NCI-H1092 (cell line): ENCODE measurements at places on chromosomes 5 and 9.

GRCh38 chr9:37859043-37859442, 44.9 kb downstream of the SLC25A51 start:
- no peak for DNase-seq

GRCh38 chr9:129235931-129236331, 57.9 kb upstream of the IER5L start:
- no peak for DNase-seq

DNA sequence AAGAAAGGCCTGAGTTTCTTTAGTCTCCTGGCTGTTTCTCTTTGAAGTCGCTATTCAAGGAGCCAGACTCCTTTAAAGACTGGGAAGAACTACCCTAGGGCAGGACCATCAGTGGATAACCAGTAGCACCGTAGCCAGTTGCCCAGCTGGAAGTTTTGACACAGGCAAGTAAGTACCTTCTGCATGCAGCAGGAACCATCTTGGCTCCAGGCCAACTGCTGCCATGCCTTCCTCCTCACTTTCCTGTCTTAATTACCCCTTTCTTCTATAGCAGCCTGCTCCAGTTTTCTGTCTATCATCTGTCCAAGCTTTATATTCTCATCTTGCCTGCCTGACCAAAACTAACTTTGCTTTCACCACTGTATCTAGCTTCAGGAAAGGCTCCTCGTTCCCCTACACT, 149.7 kb upstream of the SV2C start:
- DNase-seq, result no peak

DNA sequence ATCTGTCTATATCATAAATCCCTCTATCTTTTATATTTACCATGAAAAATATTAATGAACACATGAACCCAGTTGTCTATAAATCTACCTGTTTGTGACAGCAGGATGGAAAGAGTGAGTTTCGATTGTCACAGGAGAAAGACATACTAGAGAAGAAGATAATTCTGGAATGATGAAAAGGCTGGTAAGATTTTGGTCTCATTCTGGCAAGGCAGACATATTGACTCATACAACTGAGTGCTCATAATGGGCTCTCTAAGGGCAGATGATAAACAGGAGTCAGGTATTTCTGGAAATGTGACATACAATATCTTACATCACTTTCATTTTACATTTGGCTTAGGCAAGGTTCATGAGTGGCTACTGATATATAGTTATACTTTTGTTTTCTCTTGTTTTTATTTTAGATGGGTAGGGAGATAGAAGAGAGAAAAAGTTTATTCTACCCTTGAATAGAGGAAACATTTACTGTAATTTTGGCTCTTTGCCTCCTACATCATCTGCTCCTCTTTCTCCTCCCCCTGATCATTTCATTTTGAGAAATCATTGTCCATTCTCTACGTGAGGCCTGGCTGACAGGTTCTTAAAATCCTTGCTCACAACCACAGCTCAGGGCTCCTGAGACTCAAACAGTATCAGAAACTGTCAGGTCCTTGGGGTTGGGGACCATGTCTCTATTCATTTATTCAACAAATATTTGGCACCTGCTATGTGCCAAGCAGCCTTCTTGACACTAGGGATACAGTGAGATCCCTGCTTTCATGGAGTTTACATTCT, 14.4 kb downstream of the ELOVL7 start:
- DNase-seq, result no peak

GRCh38 chr5:65072850-65073249, 304.1 kb downstream of the CWC27 start:
- no peak for DNase-seq

- DNase-seq, result no peak
Measured at GRCh38 chr9:107847978-107848964, 358.7 kb upstream of the KLF4 start.

GRCh38 chr9:126844085-126844484, 16.4 kb upstream of the ZBTB34 start:
- DNase-seq, result no peak

GRCh38 chr9:93447655-93448054, 3.8 kb upstream of the FAM120A start:
- no peak for DNase-seq

GRCh38 chr9:114025196-114025753, 52.8 kb downstream of the AMBP start:
- DNase-seq, result no peak

- DNase-seq, result no peak
Measured at GRCh38 chr9:105114964-105115728, 129.3 kb upstream of the SLC44A1 start.

GRCh38 chr5:142320851-142321560, 3.8 kb downstream of the SPRY4 start:
- DNase-seq, result no peak

- DNase-seq, result no peak
Measured at GRCh38 chr9:99931155-99931840, 24.8 kb downstream of the STX17 start.

GRCh38 chr5:103014983-103015382, 105.0 kb downstream of the GIN1 start:
- DNase-seq, result no peak

GRCh38 chr9:122001491-122002201, 91.5 kb downstream of the TTLL11 start:
- DNase-seq, result no peak

GRCh38 chr5:132808448-132808847, 4.7 kb upstream of the SOWAHA start:
- no peak for DNase-seq

DNA sequence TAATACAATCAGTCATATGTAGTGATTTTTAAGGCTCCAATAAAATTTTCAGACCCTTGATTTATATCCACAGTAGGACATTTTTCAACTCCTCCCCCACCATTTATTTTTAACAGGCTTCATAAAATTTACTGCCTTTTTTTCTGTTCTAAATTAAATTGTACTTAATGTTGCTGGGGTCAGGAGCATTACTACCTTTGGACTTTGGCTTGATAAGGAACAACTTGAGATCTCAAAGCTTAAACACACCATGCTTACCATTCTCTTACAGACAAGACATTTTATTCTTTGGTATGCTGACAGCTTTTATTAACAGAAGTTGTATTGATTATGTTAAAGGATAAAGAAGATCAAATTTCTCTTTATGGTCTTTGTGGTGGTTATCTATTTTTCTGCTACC, 30.5 kb downstream of the TRPM3 start:
- no peak for DNase-seq

DNA sequence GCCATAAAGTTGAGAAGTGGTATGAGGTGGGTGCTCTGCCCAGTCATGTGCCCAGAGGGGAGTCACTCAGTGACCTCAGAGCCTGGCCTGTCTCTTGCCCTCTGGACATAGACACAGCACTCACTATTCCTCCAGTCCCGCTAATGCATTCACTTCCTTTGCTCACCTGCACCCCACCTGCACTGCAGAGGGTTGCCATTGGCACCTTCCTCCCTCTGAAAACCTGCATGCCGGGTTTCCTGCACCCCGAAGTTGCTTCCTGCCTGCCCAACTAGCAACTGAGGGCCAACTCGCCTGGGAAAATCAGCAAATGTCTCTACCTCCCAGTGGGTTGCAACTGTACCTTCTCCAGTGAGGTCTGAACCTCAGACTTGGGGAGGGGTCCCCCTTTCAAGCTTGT, 48.1 kb upstream of the SPTLC1 start:
- no peak for DNase-seq

DNA sequence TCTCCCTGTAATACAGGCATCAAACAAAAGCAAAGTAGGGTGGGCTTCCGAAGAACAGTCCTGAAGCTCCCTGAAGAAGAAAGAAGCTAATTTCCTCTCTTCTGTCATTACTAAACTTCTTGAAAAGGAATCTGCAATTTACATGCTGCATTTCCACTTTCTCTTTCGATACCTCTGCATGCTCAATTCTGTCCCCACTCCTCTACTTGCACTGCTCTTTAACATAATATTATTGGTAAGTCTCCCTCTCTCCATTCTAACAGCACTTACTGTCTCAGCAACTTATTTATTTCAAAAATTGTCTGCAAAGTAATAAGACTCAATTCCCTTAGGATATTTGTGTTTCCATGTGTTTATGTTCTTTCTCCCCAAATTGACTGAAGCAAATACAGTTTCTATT, 3.9 kb upstream of the PLPP1 start:
- no peak for DNase-seq

DNA sequence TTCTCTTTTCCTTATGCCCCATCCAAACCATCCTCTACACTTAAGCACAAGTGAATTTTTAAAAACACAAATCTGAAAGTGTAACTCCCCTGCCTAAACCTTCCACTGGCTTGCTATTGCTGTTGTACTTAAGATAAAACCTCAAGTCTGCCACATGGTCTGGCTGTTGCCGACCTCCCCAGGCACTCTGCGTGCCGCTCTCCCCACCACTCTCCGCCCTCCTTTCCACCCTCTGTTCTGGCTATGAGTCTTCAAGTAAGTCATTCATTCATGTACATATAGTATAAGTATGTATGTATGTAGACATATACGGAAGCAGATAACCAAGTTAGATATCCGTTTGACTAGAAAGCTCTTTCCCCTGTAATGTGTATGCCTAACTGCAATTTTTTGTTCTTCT, 94.7 kb upstream of the ANKRD55 start:
- DNase-seq, result no peak

DNA sequence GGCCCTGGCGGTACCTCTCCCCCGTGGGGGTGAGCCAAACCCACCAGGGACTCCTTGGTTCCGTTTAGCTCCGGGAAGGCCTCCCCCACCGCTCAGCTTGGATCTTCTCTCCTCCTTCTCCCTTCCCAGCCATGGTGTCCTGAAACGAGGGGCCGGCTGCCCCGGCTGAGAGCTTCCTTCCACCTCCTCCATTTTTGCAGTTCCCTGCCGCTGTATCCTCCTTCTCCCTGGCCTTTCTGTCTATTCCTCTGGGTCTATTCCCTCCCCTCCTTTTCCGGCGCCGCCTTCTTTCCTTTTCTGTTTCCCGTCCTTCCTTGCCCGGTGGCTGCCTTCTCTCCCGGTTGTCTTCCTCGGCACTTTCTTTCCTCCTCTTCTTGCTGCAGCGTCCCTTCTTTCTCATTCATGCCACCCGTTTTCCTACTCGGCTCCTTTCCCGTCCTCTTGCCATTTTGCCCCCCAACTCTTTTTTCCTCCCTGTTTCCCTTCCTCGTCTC, 110.4 kb downstream of the LIFR start:
- DNase-seq, result no peak

- DNase-seq, result no peak
Measured at GRCh38 chr9:131636593-131636992, 91.3 kb downstream of the PRRT1B start.

DNA sequence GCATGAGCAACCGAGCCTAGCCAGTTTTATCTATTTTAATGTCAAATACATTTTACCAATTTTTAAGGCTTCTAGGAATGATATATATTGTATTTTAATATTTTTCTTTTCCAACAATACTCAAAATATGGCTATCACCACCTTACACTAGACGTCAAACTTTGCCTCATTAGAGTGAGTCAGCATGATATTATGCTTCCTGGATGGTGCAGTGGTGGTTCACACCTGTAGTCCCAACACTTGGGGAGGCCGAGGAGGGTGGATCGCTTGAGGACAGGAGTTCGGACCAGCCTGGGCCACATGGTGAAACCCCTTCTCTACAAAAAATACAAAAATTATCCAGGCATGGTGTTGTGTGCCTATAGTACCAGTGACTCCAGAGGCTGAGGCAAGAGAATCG, 7.3 kb upstream of the CDC14B start:
- DNase-seq, result no peak

GRCh38 chr9:108783731-108784495, 71.9 kb downstream of the ACTL7B start:
- no peak for DNase-seq

DNA sequence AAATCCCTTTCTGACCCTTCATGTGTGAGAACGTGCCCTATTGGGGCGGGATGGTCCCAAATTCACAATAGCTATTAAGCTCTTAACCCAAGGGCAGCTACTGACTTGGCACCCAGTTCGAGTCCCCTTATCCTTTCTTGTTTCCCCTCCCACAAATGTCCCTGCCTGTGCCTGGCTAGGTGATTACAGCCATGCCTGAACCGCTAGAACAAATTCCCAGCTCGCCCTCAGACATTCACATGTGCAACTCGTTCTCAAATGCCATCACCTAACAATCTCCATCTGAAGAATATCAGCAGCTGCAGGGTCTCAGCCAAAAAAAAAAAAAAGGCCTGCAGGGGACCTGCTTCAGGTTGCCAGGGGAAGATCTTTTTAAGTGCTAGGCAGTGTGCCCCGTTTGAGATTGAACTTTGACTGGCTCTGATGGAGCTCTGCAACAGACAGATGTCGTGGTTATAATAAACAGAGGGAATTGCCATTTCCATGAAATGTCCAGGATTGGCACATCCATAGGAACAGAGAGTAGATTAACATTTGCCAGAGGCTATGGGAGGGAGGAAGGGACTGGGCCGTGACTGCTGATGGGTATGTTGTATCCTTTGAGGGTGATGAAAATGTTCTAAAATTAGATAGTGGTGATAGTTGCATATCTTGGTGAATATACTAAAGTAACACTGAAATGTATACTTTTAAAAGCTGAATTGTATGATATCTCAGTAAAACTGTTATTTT, 347.2 kb upstream of the WWC1 start:
- no peak for DNase-seq

- DNase-seq, result no peak
Measured at GRCh38 chr9:92432350-92432749, 8.1 kb upstream of the OMD start.

DNA sequence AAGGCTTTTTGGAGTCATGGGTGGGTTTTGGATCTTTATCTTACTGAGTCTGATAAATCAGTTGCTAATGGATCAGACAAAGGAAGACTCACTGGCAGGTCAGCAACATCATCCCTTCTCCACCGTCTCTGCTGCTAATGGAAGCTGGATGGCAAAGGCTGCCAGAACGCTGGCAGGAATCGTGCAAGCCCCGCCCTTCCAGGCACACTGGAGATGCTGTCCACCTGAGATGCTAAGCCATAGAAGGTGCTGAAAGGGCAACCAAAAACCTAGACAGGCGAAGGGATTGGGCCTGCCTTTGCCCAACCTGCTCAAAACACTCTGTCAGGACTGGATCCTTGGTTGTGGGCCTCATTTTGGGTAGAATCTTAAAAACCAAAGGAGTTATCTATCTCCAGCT, 139.5 kb upstream of the FSTL4 start:
- no peak for DNase-seq

DNA sequence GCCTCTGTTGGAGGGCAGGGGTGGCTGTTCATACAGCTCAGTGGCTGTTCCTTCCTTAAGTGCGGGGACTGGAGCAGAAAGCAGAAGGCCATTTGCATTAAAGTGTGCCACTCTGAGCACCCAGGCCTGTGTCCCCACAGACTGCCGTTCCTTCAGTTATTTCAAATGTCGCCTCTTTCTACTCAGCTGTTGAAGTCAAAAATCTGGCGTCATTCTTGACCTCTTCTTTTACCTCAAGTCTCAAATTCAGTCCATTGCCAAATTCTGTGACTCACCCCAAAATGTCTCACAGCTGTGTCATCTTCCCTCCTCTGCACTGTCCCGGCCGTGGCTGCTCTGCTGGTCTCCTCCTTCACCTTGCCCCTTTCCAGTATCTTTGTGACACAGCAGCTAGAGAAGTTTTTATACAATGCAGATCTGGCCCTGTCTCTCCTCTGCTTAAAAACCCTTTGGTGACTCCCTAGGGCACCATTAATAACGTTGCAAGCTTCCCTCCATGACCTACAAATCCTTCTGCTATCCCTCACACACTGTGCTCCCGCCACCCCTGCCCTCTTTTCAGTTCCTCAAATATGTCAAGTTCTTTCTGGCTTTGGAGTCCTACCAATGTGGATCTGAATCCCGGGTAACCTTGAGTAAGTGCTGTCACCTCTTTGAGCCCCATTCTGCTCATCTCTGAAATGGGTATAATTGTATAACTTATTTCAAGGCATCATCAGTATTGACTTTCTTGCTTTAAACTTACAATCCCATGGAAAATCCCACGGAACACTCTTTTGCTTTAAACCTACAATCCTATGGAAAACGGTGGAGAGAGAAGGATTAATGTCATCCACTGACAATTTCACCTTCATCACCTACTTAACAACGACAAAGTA, 98.3 kb upstream of the BOD1 start:
- no peak for DNase-seq
